Activated T-helper 2 cell treated with anti-CD3 and anti-CD28 coated beads, Interferon-gamma antibody, Interleukin-2, Interleukin-4, amounts not matched to agents 10 μg/mL and 5 μg/mL and 100 μg/mL, durations not matched to agents 14 hours and 24 hours and 36 hours (primary cell): ENCODE measurements at places on chromosomes 1 and 21.

GRCh38 chr1:205497351-205497750 is 7.1 kb upstream of the CDK18 start:
- no peak for DNase-seq

- DNase-seq: no peak
Measured at GRCh38 chr1:101440485-101440884, 203.7 kb downstream of the S1PR1 start.

GRCh38 chr1:8047686-8048445 is 21.8 kb upstream of the ERRFI1 start:
- DNase-seq: no peak

- DNase-seq: no peak
Measured at GRCh38 chr1:12232221-12232620, 2.4 kb downstream of the VPS13D start.

- no peak for DNase-seq
Measured at GRCh38 chr1:18404460-18404859, 76.3 kb upstream of the KLHDC7A start.

DNA sequence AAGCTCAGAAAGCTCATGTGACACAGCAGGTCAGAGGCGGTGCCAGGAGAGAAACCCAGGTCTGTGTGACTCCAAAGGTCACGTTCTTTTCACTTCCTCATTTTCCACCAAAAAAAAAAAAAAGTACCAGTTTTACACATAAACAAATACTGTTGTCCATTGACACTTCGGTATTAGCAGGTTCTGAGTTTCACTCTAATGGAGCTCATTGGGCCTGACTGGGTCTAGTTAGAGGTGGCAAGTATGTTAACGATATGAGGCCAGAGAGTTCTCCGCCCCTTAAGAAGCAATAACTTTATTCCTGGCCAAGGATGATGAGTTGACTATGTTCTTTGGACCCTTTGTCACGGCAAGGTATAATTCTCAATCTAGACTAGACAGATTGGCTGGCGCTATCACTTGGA is 30.0 kb upstream of the SDE2 start:
- DNase-seq: no peak

DNA sequence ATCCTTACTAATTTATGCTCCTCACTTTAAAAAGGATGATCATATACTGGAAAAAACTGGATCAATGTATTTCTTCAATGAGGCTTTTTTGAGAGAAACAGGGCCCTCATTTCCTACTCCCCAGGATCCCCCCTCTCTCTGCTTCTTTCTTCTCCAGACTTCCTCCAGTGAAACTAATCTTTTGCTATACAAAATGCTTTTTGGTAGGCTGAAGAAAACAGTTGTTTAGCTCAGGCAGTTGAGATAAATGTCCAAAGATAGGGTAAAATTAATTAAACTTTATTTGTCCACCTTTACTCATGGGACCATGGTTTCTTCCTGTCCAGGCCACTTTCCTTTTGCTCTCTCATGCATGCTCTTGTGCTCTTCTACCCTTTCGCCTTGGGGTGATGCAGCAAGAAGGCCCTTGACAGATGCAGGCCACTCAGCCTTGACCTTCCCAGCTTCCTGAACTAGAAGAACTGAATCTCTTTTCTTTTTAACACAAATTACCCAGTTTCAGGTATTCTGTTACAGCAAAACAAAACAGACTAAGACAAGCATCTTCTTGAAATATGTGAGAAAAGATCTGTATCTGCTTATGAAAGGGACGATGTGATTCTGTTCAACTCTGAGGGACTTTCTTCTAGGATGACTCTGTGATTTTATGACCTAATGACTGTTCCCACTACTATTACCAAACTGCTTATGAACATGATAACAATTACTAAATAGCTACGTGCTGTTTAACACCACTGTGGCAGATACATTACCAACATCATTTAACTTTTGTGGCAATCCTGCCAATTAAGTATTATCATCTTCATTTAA is 63.7 kb downstream of the NVL start:
- DNase-seq: no peak

- no peak for DNase-seq
Measured at GRCh38 chr1:47172782-47173181, 17.1 kb downstream of the PDZK1IP1 start.

- peak; percentile 26 for DNase-seq
Measured at GRCh38 chr1:67211589-67212563, 45.6 kb downstream of the IL23R start.

- DNase-seq: no peak
Measured at GRCh38 chr1:169746550-169746949, 12.7 kb upstream of the SELE start.

GRCh38 chr1:173447224-173447623 is 29.9 kb upstream of the PRDX6 start:
- no peak for DNase-seq

GRCh38 chr1:10495475-10495817 is 20.7 kb downstream of the PEX14 start:
- DNase-seq: no peak

- DNase-seq: no peak
Measured at GRCh38 chr1:96400089-96400488, 321.5 kb upstream of the PTBP2 start.

DNA sequence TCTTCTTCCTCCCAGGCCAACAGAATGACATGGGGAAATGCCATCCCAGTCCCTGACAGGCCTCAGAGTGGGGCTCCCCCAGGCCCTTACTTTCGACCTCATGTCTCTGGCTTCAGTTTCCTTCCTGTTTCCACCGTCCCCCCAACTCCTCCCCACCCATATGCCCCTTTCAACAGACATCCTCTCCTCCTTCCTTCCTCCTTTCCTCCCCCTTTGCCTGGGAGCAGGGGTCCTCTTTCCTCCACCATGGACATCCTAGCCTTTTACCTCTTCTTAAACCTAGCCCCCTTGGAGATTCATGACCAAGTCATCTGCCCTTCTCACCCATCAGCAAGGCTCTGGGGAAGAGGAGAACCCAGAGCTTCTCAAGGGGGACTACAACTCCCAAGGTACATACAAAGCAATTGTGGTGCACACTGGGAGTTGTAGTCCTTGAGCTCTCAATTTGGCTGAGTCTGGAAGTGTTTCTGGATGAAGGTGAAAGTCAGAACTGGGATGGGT is 4.0 kb downstream of the ZBTB7B start:
- DNase-seq: no peak

GRCh38 chr1:207431508-207431907 is 22.6 kb upstream of the CR2 start:
- DNase-seq: no peak

- DNase-seq: no peak
Measured at GRCh38 chr1:53256511-53257453, 18.5 kb upstream of the MAGOH start.

- DNase-seq: no peak
Measured at GRCh38 chr1:201666102-201666501, 127.2 kb downstream of the NAV1 start.

- DNase-seq: no peak
Measured at GRCh38 chr1:164337394-164337793, 221.6 kb upstream of the PBX1 start.

GRCh38 chr1:236395947-236396664 is 2.0 kb downstream of the EDARADD start:
- DNase-seq: no peak

DNA sequence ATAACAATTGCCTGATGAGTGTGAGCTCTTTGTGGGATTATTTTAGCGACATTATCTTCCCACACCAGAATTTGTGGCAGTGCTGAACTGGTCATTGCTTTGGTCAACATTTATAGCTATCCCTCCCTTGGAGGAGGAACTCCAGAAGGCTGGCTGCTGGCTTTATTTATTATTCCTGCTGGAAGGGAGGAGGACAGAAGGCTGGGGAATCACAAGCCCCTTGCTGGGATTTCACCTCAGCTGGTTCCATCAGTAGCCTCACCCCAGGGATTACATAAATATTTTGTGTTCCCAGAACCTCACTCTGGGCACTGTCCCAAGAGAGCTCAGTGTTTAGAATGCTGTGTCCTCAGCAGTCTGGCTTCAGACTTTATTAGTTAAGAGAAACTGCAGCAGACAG is 102.8 kb upstream of the C1orf21 start:
- no peak for DNase-seq

DNA sequence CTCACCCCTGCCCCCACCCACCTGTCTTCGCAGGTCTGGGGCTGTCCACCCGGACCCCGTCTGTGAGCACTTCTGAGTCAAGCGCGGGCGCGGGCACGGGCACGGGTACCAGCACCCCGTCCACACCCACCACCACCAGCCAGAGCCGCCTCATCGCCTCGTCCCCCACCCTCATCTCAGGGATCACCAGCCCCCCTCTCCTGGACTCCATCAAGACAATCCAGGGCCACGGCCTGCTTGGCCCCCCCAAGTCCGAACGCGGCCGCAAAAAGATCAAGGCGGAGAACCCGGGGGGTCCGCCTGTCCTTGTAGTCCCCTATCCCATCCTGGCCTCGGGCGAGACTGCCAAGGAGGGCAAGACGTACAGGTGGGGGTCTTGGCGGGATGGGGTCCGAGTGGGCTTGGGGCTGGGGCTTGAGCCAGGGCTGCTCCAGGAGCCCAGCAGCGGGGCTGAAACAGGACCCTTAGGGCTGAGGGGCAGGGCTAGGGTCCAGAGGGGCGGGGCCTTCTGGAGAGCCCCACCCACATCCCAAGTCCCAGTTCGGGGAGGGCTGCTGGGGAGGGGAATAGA is 23.9 kb downstream of the ZNF362 start:
- no peak for DNase-seq

DNA sequence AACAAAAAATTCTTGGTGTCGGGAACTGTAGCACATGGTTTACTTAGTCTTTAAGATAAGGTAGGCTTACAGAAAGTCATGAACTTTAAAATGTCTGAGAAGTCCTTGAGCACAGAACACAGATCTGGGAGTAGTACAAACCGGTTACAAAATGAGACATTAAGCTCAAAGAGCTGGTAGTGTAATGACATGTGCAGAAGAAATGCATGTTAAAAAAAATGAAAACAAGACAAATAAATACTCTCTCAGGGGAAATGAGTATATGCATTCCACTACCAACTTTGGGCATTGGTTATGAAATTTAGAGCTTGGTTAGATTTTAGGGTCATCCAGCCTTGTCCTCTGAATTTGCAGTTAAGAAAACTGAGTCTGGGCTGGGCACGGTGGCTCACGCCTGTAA is 91.5 kb upstream of the F3 start:
- DNase-seq: no peak

GRCh38 chr1:46467183-46467504 is 22.5 kb upstream of the DMBX1 start:
- DNase-seq: no peak

DNA sequence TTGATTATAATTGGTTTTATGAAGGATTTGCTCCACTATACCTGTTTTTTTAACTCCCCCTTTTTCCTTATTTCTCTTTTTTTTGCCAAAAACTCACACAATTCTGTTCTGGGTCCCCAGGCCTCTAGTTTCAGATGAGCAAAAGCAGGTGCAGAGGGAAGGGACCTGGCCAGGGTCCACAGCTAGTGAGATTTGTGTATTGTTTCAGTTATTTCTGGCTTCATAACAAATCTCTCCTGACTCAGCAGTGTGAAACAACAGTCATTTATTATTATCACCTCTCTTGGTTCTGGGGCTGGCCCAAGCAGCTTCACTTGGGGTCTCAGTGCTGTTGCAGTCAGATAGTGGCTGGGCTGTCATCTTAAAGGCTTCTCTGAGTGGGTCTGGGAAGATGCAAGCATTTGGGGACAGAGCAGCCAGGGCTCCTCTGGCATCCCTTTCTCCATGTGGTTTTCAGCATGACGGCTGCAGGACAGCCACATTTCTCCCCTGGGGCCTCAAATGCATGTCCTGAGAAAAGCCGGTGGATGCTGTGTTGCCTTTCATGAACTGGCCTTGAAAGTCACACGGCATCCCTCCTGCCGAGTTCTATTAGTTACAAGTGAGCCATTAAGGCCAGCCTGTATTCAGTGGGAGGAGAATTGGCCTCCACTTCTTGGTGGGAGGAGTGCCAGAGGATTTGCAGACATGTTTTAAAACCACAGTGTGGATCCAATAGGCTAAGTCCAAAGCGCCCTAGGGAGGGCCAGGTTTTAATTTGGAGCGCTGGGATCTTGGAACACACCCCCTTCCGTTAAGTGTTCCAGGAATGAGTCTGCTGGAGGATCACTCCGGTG is 137.1 kb downstream of the CAMTA1 start:
- no peak for DNase-seq

GRCh38 chr1:201096041-201096461 is 16.2 kb downstream of the CACNA1S start:
- DNase-seq: no peak
